ENCODE measurements at places on chromosomes 3 and 15.

DNA sequence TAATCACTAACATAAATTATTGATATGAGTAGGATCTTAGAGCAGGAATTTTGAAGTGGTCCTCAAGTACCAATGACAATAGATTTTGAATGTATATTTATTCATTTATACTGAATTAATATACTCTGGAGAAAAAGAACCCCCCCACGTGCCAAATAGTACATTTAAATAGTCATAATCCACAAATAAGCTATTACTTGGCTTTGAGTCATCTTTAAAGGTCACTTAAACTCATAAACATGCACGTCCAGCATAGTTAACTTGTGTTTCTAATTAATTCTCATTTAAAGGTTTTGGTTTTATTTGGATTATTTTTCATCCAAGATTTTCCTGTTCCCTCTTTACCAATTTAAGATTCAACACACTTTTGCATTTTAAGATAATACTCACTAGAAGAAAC lies 35.1 kb downstream of the FGF7 start:
- no peak for DNase-seq

GRCh38 chr3:108250626-108251025 lies 28.4 kb upstream of the IFT57 start:
- no peak for DNase-seq

- DNase-seq = no peak
Measured at GRCh38 chr3:158788446-158788845, 13.4 kb upstream of the MFSD1 start.

DNA sequence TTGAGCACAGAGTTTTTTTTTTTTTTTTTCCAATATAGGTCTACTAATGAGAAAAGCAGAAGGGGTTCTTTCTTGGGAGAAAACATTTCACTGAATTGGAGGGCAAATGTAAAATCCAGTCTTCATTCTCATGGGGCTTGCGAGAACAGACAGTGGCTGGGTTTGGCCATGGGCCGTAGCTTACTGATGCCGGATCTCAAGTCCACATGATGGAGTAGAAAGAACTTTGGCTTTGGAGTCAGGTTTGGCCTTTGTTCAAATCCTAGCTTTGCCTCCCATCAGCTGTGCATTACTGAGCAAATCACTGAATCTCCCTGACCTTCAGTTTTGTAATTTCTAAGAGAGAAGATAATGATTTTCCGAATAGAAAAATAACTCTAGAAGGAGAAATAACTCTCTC lies 59.7 kb downstream of the LMCD1 start:
- DNase-seq = no peak

- no peak for DNase-seq
Measured at GRCh38 chr15:68711406-68711805, 109.3 kb downstream of the ANP32A start.

All from GDM1 (cell line).